ENCODE measurements at places on chromosomes 5 and 9.

DNA sequence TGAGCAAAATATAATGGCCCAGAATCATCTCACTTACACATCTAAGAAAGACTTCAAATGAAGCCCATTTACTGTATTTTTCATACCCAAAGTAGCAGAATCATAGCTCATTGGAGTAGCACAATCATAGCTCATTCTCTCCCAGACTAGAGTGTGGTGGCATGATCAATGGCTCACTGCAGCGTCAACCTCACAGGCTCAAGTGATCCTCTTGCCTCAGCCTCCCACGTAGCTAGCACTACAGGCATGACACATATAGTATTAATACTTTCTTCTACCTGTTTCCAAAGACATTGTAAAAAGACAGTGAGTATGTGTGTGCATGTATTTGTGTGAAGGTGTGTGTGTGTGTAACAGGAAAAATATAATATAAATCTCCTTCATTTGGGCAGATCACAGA is 1247.9 kb upstream of the ACO1 start:
- DNase-seq = no peak

DNA sequence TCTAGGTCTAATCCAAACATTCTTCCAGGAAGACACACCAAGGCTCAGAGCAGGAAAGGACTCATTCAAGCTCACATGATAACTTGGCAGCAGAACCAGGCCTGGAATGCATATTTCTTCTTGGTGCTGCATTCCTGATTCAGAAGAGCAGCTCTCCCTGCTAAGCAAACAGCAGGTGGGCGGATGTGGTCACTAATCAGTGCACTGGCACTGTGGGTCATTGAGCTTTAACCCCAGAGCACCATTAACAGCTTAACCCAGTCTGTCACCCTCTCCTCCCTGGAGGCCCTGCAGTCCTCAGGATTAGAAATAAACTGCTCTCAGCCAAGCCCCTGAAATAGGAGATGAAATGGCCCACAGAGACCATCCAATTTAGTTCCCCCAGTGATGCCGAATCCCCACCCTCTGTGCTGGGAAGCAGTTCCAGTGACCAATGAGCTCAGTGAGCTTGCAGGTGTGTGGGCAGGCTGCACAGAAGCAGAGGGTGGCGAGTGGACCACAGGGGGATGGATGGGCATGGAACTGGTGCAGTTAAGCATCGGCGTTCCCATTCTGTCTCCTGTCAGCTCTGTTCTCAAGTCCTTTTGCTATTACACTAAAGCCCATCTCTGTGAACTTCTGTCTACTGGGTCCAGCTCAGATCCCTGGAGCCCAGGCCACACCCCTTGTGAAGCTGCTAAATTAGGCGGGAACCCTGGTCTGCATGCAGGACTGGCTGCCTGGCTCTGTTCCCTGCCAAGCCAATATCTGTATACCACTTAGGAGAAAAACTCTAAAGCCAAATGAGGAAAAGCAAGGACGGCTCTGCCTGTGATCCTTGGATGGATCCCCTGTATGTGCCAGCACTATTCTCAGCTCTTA is 16.6 kb upstream of the MEGF9 start:
- no peak for DNase-seq

GRCh38 chr9:134502809-134503211 is 138.8 kb upstream of the COL5A1 start:
- DNase-seq = no peak

GRCh38 chr5:120632430-120632829 is 168.3 kb downstream of the PRR16 start:
- DNase-seq = no peak

DNA sequence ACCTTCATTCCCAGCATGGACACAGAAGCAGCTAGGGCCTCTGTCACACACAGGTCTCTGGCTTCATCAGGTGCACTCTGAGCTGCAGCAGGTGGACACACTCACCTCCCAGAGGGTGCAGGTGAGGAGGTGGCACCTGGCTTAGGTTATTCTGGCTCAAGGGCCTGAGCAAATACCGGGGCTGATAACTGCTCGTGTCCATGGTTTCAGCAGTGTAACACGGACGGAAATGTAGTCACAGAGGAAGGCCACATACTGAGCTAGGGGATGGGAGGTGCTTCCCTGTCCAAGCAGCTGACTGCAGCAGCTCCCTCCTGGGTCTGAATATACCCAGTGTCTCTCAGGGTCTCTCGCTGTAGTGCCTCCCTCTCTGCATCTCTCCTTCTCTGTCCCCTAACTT is 5.7 kb downstream of the PHF2 start:
- DNase-seq = no peak

DNA sequence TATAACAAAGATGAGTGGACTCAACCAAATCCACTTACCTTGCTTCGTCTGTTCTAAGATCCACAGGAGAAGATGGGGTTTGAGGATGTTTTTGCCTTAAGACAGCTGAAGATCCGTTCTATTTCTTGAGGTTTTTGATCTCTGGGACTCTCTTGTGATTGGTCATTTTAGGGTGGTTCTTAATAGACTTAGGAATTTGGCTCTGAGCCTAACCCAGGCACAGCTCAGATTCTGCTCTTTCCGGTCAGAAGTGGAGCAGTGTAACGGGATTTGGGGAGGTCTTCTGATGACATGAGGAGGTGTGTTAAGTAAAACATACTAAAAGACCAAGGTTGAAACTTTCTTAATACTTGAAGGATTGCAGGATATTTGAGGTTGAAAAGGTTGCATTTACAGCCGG is 166.9 kb downstream of the DMRT2 start:
- no peak for DNase-seq

DNA sequence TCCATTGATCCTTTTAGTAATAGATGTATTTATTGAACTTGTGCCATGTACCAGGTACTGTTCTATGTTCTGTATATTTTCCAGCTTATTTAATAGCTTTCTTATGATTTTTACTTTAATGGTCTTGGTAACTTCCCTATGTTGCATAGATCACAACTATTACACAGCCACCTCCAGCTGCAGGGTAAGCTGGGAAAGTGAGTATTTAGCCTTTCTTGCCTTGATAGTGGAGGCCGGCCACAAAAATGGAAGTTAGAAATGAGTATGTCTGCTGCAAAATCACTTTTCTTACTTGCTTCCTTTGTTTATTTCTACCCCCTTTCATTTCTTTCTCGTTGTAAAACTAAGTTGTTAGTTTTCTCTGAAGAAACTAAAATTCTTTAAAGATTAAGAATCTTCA is 43.1 kb upstream of the ANKDD1B start:
- no peak for DNase-seq

DNA sequence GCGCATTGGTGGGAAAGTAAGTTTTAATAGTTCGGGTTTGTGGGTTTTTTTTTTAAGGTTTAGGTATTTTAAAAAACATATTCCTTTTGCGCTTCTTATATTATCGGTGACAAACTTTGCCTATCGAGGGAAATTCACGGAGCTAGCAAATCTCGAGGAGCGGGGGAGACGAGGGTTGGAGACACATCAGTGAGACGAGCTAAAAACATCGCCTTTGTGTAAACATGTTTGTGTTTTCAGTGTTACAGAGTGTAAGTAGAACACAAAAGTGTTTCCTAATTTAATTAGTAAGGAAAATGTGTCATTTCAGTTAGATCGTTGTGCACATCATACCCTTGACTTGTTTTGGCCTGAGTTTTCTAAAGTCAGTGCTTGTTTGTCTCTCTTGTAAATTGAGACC is 945 bp downstream of the BTF3 start:
- no peak for DNase-seq

GRCh38 chr9:76218886-76219445 is 175.3 kb downstream of the RFK start:
- DNase-seq = no peak

- DNase-seq = no peak
Measured at GRCh38 chr5:13745508-13745907, 199.0 kb downstream of the DNAH5 start.

Data from activated T-helper 1 cell treated with anti-CD3 and anti-CD28 coated beads, Interleukin-2, amount 50 U/mL, for 16 hours (primary cell).